SW480 (cell line): ENCODE measurements at places on chromosomes 12 and 14.

- DNase-seq, result no peak
Measured at GRCh38 chr12:128551266-128551665, 272.5 kb downstream of the SLC15A4 start.

DNA sequence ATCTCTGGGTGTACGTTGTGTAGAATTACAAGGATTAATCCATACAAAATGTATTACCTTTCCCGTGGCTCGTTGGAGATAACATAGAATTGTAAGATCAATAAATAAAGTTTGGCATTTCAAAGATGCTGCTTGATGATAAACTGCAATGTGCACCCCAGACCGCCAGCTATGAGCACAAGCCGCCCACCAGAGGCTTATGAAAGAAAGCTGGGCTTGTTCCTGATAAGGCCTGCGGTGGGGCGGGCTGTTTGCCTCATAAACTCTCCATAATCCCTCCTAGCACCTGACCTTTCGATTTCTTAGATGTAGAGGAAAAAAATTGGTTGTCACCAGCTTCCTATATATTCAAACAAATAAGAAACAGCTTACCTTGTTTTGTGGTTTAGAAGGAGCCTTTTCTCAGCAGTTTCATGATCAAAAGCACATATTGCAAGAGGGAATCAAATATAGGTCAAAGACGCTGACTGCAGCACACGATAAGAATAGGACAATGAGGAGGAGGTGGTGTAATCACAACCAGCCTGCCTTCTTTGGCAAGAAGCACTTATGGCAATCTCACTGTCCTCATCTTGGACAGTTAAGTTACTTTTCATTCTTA is 293.6 kb downstream of the RMST start:
- no peak for DNase-seq

DNA sequence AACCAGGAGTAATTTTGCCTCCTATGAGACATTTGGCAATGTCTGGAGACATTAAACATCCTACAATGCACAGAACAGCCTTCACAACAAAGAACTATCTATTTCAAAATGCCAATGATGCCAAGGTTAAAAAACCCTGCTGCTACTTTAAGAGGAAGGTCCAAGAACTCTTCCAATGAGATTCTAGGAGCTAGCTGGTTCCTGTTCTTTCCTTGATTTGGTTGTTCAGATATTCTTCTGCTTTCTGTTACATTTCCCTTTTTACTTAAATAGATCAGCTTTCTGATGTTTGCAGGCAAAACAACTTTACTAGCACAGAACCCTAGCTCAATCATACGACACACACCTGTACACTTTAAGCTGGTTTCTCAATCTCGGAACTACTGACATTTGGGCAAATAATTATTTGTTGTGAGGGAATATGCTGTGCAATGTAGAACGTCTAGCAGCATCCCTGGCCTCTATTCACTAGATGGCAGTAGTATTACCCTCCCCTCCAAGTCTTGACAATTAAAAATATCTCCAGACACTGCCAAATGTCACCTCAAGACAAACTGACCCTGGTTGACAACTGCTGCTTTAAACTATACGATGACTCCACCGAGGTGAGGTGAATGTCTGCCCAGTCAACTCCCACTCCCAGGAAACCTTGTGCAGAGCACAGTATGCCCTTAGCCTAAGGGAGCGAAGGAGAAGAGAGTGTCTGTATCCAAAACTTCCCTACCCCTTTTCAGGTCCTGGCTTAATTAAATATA is 4.4 kb downstream of the BLTP3B start:
- peak; percentile 3 for DNase-seq

GRCh38 chr12:23758608-23759007 is 190.9 kb downstream of the SOX5 start:
- no peak for DNase-seq

DNA sequence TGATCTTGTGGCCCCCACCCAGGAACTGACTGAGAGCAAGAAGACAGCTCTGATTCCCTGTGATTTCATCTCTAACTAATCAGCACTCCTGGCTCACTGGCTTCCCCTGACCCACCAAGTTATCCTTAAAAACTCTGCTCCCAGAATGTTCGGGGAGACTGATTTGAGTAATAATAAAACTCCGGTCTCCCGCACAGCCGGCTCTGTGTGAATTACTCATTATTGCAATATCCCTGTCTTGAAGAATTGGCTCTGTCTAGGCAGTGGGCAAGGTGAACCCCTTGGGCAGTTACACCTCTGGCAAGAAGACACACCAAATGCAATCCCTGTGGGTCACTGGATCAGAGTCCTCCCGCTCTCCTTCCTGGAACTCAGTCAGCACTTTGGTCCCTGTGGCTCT is 21.3 kb downstream of the SLC7A7 start:
- DNase-seq, result no peak

GRCh38 chr14:56057767-56058166 is 60.4 kb upstream of the PELI2 start:
- no peak for DNase-seq

GRCh38 chr14:77559381-77559780 is 57.1 kb downstream of the SPTLC2 start:
- DNase-seq, result no peak

DNA sequence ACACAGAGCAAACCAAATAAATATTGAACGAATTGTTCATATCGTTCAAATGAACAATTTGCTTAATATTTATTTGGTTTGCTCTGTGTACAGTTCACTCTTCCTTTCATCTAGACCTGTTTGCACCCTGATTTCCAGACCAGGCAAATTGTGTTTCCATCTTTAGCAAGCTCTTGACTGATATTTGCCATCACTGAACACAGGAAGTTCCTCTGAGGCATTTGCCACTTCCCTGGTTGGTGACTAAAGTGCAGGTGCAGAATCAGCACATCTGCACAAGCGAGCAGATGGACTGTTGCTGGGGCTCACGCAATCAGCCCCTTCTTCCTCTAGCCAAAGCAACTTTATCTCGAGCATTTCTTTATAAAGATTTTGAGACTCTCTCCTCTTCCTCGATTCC is 112.9 kb downstream of the DAAM1 start:
- no peak for DNase-seq

DNA sequence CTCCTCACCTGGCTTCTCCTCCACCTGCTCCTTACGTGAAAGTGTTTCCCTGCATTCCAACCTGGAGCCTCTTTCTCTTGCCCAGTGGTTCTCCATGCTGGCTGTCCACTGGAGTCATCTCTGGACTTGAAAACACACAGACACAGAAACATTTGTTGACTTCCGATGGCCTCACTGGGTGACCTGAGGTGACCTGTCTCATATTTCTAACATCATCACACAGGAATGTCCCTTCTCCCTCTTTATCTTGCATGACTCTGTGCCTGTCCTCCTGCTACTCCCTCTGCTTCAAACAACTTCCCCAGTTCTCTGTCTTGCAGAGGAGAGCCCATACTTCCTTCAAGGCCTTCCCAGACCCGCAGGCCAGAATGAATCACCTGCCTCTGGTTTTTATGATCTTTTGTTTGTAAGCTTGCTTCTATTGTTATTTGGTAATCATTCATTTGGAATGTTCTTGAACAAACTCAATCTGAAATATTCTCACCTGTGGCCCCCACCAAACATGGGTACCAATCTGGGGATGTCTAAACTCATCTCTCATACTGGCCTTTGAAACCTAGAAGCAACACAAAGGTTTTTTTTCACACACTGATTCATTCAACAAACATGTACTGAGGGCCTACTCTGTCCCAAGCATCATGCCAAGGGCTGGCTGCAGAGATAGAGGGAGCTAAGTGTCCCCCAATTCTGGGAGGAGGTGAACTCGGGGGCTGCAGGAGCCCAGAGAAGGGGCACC is 9.7 kb upstream of the RIN3 start:
- peak; percentile 95 for DNase-seq

DNA sequence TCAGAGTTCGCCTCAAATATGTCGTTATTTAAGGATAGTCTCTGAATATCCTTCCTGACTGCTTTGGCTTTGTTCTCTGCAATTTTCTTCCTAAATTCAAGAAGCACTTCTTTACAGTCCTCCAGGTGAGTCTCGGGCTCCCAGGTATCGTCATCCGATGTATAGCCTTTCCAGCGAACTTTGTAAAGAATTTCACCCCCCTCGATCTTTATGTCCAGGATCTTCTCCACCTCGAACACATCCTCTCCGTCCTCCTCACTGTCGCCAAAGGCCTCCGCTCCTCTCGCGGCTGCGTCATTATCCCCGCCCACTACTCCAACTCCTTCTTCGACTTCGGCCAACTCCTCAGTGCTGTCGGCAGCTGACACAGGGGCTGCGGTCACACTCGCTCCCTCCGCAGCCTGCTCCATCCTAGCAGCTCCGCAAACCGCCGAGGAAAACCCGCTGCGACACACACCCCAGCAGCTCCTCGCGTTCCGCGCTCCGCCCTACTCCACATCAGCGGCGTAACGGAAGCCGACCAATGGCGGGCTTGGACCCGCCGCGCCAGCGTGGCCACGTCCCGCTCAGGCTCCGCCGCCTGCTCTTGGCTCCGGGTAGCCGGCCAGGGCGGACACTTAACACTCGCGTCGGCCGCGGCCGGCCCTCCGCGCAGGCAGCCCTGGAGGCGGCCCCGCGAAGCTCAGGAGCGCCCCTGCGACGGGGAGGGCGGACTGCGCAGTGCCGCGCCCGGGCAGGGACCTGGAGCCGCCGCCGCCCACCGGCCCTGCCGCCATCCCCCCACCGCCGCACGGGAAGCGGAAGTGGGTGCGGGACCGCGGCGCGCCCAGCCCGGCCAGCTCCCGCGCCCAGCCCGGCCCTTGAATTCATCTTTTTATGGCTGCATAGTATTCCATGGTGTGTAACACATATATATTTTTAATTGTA is 4.1 kb downstream of the CD163L1 start:
- DNase-seq, result peak; percentile 63

GRCh38 chr12:53205747-53206419 is 1.2 kb downstream of the ITGB7 start:
- peak; percentile 73 for DNase-seq

DNA sequence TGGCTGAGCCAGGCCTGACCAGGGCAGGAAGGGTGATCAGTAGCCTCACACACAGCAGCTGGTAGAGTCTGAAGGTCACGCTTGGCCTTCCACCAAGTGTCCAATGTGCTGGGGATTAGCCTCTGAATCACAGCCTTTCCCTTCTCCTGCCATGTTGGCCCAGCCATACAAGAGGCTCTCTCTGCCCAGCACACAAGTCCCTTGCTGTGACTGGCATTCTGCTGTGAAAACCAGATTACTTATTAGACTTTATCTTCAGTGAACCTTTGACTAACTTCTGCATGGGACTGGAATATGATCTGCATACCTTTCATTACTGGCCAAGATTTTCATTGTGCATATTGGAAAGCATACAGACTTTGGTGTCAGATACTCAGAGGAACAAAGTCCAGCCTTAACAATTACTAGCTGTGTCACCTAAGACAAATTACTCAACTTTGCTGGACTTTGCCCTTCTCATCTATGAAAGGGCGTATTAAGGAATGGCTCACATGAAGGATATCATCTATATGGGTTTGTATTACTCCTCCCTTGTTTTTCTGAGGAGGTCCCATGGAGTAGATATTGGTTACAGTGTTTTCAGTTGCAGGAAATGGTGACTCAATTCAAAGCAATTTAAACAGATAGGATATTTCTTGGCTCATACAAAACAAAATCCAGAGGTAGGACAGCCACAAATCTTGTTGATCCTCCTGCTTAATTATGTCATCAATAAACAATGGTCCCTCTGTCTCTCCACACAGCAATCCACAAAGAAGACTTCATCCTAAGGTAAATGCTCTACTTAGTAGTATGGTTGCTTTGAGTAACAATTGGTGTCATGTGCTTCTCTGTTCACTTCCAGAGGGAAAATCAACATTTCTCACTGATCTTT is 99.6 kb downstream of the DYRK2 start:
- DNase-seq, result peak; percentile 63

- DNase-seq, result no peak
Measured at GRCh38 chr12:130658145-130658911, 57.8 kb downstream of the RIMBP2 start.

DNA sequence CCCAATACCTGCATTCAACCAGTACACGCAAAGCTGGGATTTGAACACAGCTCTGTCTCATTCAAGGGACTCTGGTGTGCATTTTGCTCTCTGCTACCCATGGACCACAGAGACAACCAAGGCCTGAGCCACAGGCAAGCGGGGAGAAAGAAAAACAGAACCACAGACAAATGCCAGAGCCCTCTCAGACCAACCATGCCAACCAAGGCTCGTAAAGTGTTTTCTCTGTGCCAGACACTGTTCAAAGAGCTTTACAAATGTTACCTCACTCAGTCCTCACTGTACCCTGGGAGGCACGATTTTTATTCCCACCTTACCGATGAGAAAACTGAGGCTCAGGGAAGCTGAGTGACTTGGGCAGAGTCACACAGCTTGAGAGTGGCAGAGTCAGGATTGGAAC is 32.4 kb upstream of the EML1 start:
- no peak for DNase-seq

GRCh38 chr14:55697414-55697861 is 117.4 kb downstream of the KTN1 start:
- DNase-seq, result no peak

DNA sequence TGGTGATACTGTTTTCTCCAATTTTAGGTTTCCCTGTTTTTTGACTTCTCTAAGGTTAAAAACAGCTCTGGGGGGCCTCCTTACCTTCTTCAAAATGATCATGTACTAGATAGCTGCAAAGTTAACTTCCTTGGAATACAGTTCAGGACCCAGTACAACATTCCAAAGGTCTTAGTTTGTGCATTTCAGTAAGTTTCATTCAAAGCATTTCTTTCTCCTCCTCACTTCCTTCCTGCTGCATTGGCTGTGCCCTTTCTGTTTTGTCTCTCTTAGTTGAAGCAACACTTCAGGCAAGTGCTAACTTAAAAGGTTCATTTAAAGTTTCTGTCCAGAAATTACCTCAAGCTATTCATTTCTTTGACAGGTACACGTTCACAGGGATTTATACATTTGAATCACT is 95.7 kb downstream of the SCN8A start:
- DNase-seq, result no peak
